GM06990 (cell line): ENCODE measurements at places on chromosomes 7 and 10.
A peak's percentile ranks its signal among the peaks of the same experiment; 100 is the strongest.

GRCh38 chr10:78706726-78707540 is 361.8 kb upstream of the ZMIZ1 start:
- no peak for DNase-seq

GRCh38 chr10:90589825-90590224 is 268.0 kb downstream of the HTR7 start:
- no peak for DNase-seq

DNA sequence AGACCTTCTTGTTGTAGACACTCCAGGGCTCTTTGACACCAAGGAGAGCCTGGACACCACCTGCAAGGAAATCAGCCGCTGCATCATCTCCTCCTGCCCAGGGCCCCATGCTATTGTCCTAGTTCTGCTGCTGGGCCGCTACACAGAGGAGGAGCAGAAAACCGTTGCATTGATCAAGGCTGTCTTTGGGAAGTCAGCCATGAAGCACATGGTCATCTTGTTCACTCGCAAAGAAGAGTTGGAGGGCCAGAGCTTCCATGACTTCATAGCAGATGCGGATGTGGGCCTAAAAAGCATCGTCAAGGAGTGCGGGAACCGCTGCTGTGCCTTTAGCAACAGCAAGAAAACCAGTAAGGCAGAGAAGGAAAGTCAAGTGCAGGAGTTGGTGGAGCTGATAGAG is 5.5 kb downstream of the GIMAP7 start:
- DNase-seq: no peak

GRCh38 chr10:99676426-99676825 is 17.1 kb downstream of the ENTPD7 start:
- no peak for DNase-seq

- DNase-seq: no peak
These were observed 29.7 kb downstream of the TMEM270 start for GRCh38 chr7:73890555-73891147.

- DNase-seq: no peak
These were observed 105.3 kb downstream of the ADCY1 start for GRCh38 chr7:45679516-45679915.

DNA sequence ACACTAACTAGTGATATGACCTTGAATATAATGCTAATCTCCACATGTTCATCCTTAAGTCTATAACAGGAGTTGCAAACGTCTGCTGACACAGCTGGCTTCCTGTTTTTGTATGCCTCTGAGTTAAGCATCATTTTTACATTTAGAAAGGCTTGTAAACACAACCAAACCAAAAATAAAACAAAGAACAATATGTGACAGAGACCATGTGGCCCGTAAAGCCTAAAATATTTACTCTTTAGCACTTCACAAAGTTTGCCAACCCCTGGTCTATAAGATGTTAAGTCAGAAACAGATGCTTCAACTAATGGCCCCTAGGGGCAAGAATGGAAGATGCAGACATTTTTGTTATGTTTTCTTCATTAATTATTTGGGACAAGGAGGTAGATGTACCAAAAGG is 109.3 kb downstream of the CPEB3 start:
- DNase-seq: peak; percentile 23

- DNase-seq: no peak
These were observed 1.1 kb downstream of the MARVELD1 start for GRCh38 chr10:97714401-97715258.

DNA sequence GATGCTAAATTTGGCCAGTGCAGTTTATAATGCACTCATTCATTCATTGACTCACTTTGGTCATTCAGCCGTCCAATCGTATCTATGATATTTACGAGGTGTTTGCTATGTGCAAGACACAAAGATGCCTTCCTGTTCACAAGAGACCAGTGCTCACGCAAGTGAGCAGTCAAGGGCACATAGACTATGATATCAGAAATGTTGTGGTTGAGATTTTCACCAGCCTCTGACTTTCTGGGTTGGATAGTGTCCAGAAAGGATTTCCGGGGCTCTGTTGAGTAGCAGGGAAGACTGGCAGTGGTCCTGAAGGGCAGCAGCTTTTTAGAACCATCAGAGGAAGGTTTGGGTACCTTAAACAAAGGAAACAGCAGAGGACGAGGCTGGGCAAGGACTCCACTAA is 191.8 kb downstream of the GALNT17 start:
- no peak for DNase-seq
